ENCODE measurements at places on chromosomes 6 and 20.
A peak's percentile ranks its signal among the peaks of the same experiment; 100 is the strongest.

GRCh38 chr6:142117366-142117765, 15.4 kb upstream of the GJE1 start:
- no peak for DNase-seq

DNA sequence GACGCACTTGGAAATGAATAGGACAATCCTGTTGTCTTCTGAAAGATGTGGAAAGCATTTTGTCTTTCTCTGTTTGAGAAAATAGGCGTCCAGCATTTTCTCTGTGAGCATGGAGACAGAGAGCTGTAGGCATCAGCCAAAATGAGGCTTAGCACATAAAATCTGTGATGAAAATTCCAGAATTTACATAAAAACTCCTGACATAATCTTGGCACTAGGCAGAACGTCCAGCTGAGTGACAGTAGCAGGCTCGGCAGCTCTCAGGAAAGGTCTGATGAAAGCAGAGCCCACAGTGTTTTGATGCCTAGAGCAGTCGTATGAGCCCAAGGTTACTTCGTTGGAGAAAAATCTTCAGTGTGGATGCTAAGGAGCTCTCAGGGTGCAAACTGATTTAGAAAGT, 543.3 kb upstream of the MAP3K7 start:
- no peak for DNase-seq

DNA sequence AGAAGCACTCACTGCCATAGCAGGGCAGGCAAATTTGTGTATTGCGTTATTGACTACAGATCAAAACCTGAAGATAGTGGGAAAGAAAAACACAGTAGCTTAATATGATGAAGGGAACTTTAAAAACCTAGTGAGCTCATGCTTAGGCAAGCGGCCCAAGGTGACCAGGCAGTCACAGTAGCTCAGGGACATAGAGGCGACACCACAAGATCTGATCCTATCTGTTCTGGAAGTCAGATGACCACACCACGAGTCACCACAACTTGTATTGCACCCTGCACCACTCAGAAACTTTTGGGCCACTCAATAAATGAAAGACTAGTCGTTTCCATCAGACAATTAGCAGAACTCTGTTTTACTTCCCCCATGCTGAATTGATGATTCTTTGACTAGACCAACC, 4.9 kb downstream of the CLIC5 start:
- no peak for DNase-seq

DNA sequence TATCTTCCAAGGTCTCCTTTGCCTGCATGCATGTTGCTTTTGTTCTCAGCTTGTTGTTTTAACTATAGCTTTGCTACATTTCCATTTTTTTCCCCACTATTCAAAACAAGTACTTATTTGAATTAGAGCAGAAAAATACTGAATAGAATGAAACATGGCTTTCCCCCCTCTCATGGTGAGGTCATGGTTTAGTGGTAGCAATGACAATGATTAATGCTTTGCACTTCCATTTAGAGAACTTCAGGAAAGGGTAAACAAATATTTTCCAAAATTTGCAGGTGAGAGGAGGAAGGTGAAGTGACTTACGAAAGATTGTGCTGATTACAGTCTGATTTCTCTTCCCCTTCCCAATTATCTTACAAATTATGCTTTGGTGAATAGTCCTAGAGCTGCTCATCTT, 47.8 kb upstream of the TRAF3IP2 start:
- DNase-seq, result no peak

DNA sequence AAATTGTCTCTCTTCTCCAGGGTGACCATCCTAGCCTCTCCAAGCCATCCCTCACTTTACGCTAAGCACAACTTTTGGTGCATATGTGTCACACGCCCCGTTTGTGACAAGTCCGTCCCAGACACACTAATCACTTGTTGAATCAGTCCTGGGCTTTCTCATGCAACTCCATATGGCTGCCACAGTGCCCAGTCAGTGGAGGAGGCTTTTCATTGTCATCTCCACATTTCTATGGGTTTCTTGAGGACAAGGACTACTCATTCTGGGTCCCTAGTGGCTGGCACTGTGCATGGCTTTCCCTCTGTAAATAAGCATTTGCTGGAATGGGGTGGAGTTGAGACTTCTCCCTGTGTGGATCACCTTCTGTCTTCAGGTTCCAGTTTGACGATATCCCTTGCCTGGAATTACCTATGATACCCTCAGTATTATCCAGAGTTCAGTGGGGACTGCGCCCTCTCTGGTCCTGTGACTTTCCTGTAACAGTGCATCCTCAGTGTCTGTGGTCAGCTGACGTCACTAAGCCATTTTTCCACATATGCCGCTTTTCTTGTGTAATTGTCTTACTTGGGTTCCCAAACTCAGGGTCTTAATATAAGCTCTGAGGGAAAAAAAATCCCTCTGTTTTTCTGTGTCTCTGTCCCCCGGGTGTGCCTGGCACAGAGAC, 59.8 kb upstream of the MYL9 start:
- DNase-seq, result no peak

DNA sequence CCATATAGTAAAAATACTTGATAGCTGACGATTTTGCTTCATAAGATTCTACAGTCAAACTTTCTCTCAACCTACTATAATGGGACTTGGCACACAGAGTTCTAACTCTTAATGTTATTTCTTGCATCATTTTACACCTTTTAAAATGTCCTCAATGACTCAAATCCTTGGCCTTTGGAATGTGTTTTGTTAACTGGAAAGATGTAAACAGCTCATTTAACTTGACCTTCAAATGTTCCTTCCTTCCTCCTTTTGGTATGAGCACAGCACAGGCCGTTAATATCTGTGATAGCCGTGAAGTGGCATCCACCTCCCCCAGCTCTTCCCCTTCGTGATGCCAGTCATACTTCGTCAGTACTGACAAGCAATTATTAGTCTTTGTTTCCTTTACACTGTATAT, 972.0 kb upstream of the CITED2 start:
- no peak for DNase-seq

GRCh38 chr6:114886670-114887436, 544.0 kb upstream of the HS3ST5 start:
- no peak for DNase-seq

DNA sequence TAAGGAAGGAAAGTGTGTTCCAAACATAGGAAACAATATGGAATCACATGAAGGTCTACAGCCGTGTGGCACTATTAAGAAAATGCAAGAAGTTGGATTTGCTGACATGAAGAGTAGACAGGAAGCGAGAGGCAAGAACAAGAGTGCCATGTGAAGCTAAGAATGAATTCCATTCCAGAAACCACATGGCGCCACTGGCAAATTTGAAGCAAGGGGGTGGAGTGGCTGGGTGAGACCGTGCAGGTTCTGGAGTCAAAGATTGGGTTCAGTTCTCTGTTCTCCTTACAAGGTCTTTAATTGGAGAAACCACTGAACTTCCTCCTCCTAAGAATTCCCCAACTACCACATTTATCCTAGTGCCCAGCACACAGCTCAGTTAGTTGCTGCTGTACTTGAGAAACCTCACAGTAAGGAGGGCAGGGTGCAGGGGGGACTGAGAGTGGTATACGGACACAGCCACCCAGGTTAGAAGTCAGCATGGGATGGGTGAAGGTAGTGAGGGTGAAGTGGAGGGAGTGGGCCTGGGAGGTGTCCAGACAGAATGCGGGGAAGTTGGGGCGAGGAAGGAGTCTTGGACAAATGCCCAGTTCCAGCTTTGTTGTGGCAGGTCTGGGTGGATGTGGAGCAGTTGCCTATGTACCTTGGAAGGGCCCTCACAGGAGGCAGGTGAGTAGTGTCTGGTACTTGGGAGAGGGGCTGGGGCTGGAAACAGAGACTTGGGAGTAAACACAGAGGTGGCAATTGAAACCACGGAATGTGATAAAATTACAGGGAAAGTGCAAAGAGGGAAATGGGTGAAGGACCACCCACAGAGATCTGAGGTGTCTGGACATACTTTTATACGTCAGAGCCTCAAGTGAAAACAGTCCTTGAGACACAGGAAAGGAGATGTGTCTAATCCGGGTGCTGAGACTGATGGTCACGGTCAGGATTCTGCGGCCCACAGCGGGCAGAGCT, 14.3 kb downstream of the LYRM4 start:
- DNase-seq, result no peak

GRCh38 chr20:51500936-51501335, 41.6 kb downstream of the NFATC2 start:
- DNase-seq, result peak; percentile 20

DNA sequence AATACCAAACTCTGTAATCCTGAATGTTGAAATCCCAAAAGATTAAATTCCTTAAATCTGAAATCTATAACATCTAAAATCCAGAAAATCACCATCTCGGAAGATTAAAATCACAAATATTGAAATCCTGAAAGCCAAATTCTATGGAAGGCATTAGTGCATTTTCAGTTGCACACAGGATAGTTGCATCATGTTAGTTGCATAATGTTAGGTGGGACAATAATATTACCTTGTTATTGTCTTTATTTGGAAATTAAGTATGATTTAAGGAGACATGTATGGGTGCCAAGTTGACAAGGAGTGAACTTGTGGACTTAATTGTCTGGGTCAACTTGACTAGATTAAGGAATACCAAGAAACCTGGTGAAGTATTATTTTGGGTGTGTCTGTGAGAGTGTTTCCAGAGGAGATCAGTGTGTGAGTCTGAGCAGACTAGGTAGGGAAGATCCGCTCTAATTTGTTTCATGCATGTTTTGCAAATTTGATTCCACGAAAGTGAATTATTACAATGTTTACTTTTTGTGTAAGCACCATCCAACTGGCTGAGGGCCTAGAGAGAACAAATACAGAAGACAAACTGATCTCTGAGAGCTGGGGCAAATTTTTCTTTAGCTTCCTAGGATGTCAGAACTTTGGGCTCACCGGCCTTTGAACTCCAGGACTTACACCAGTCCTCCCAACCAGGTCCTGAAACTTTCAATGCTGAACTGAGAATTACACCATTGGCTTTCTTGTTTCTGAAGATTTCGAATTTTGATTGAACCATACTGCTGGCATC, 545.1 kb upstream of the IRAK1BP1 start:
- no peak for DNase-seq

- no peak for DNase-seq
Observed at GRCh38 chr6:42436825-42437224, 14.9 kb downstream of the TRERF1 start.

DNA sequence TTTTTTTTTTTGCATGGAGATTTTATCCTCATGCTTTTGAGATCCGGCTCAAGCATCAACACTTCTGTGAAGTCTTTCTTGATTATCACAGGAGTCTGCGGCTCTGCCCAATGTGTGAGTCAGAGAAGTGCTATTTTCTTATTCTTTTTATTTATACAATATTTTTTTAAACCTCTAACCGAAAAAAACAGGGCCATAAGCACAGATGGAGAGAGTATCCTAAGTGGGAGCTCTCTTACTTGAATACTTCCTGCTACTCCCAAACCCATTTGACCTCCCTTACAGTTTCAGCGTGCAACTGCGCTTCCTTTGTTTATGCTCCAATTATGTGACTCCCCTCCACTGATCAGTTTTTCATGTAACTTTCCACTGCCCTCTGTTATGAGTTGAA, 8.7 kb upstream of the ATXN1 start:
- DNase-seq, result no peak

GRCh38 chr20:50663095-50663821, 28.1 kb downstream of the RIPOR3 start:
- DNase-seq, result no peak

DNA sequence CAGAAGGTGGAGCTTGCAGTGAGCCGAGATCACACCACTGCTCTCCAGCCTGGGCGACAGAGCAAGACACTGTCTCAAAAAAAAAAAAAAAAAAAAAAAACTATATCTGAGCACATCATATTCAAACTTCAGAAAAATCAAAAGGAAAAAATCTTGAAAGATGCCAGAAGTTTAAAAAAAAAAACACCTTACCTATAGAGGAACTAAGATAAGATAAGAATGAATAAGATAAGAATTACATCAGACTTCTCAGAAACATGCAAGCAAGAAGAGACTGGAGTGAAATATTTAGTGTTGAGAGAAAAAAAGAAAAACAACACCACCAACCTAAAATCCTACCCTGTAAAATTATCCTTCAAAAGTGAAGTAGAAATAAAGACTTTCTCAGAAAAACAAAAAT, 116.8 kb upstream of the ARID1B start:
- DNase-seq, result no peak
